ENCODE measurements at places on chromosomes 2 and 18. TPM values are rescaled to one million over a fixed set of nuclear protein-coding genes. Genes with fewer than 3 reads are reported as not detected.

MAB21L4 gene
- not detected for total RNA-seq

FN1 gene
- total RNA-seq = 322 TPM

IL37 gene
- total RNA-seq = not detected

CASP8 gene
- 27.2 TPM for total RNA-seq

AGXT gene
- 0.90 TPM for total RNA-seq

PMAIP1 gene
- total RNA-seq = 0.32 TPM

- no peak for DNase-seq
These were observed 150.8 kb downstream of the NCKAP5 start for GRCh38 chr2:133417415-133417814.

DNA sequence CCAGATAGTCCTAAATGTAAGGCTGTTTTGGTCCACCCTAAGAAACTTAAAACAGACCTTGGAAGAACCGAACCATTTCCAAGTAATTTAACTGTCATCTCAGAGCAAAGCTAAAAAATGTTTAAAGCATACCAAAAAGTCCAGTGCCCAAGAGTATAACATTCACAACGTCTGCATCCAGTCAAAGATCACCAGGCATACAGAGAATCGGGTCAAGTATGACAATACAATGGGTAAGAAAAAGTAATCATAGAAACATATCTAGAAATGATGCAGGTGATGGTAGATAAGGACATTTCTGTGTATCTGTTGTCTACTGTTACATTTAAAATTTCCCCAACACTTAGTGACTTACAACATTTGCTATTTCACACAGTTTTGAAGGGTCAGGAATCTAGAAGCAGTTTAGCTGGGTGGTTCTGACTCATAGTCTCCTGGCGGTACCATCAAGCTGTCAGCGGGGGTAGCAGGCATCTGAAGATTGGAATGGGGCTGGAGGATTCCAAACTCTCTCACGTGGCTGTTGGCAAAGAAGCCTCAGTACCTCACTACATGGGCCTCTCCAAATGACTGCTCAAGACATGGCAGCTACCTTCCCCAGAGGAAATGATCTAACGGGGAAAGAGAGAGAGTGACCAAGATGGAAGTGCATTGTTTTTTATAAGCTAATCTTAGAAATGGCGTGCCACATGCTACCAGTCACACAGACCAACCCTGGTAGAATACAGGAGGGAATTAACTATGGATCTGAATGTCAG lies 36.6 kb upstream of the DYNC2LI1 start:
- no peak for DNase-seq

DNA sequence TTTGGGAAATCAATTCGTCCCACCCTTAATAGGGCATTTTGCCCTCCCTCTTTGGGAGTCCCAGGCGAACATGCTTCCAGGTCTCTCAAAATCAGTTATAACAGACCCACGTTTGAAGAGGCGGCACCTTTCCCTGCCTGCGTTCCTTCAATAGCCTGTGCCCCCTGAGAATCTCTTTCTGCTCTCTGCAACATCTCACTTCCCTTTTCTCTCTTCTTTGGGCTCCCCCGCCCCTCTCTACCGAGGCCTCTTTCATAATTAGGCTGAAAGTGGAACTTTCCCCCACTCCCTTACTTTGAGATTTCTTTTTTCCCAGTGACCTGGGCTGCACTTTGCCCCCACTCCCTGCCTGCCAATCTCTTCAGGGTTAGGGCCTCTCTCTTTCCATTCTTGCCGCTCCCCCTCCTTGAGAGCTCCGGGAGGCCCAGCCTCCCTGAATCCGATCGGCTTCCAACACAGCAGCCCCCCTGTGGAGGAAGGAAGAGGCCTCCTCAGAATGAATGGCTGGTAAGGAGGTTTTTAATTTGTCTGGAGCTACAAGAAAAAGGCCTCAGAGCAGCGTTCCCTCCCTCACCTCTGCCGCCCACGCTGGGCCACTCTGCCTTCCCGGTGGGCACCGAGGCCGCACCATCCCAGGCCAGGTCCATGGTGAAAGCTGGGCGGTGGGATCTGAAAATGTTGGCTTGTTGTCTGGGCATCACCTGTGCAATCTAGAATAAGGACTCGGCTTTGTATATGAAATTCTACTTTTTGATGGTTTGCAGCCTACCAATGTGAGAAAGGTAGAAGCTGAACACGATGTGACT lies 162.6 kb upstream of the SIX3 start:
- DNase-seq = no peak

DNA sequence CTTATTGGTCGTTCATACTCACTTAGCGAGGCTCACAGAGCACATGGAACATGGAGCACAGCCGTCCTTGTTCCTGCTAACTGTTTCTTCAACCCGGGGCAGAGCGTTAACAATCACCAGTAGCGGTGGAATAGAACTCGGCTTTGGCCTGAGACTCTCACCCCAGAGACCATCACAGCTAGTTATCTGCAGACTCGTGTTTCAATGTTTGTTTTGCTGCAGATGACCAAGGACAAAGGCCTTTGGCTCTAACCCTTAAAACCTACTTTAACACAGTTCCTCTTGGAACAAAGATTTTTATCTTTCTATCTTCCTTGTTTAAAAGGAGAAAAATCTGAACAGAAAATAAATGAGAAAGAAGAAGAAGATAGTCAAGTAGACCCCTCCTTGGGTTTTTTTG lies 320.2 kb upstream of the UBE2E3 start:
- no peak for DNase-seq

DNA sequence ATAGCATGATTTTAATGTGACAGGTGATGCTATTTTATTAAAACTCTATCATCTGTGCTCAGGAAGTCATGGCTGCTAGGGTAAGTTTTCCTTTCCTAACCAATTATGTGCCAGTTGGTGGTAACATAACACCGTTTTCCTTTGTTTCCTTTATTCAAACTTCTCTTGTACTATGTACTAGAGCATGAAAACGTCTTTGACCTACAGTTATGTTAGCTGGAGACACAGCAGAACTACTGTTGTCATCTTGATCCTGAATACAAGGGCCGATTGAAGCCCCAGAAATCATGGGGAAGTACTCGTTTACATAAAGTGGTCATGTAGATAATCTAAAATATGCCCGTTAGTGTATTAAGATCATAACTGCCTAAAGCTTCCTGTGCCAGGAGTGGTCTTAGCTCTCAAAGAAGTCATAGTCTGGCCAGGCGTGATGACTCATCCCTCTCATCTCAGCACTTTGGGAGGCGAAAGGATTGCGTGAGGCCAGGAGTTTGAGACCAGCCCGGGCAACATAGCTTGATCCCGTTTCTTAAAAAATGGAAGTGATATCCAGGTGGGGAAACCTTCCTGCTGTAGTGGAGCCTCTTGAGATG lies 20.5 kb downstream of the NEDD4L start:
- no peak for DNase-seq

GRCh38 chr2:163859951-163860350 lies 124.1 kb upstream of the FIGN start:
- no peak for DNase-seq

DNA sequence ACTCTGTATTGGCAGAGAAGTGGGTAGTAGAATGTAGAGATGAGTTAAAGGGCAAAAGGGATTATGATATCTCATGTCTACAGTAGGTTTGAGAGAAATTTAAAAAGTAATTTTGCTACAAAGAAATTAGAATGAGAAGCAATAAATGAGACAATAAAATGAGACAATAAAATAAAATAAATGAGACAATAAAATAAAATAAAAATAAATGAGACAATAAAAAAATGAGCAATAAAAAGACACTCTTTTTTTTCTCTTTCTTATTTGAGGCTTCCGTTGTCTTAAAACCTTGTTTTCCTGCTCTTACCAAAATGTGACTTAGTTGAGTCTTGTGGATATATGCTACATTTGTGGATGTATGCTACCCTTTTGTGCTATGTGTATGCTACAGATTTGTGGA lies 615.4 kb upstream of the PKDCC start:
- no peak for DNase-seq

All from adrenal gland (tissue), 19 donors.